ENCODE measurements at places on chromosomes 16 and 17.

- DNase-seq: no peak
Observed at GRCh38 chr17:77706938-77707337, 251.6 kb upstream of the TNRC6C start.

DNA sequence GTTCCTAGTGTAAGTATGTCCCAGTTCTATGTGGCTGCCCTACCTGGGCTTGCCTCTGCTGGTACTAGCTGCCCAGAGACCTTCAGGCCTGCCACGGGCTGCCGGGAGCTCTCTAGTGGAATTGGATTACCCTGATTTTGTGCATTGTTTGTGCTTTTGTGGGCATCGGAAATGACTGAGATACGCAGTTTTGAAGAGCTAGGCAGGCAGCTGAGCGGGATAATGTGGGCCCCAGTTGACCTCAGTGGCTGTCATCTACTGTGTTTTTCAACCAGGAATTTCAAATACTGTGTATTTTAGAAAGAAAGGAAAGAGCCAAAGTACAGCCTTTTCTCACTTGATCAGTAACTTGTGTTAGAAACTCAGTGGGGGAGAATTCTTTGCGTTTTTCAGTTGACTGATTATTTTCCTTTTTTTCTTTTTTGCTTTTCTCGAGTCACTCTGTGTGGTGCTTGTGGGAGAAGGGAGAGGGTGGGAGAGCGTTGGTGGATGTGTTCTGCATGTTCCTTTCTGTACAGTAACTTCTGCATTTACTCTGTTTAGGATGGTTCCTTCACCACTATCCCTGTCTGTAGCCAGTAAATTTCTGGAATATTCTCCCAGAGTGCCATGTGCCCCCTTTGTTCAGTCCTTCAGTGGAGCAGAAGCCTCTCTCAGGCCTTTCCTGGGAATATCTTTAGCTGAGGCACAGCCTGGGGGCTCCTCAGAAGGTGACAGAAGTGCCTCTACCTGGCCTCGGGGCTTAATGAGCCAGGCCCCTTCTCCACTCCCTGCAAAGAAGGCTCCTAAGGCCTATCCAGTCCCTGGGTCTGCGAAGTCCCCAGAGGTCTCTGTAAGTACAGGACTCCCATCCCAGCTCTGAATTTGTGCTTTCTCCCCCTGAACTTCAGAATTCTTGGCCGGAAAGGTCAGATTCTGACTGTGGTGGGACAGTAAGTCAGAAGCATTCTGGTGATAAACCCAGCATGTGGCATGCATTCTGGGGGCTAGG is 15.0 kb upstream of the SLC12A3 start:
- no peak for DNase-seq

DNA sequence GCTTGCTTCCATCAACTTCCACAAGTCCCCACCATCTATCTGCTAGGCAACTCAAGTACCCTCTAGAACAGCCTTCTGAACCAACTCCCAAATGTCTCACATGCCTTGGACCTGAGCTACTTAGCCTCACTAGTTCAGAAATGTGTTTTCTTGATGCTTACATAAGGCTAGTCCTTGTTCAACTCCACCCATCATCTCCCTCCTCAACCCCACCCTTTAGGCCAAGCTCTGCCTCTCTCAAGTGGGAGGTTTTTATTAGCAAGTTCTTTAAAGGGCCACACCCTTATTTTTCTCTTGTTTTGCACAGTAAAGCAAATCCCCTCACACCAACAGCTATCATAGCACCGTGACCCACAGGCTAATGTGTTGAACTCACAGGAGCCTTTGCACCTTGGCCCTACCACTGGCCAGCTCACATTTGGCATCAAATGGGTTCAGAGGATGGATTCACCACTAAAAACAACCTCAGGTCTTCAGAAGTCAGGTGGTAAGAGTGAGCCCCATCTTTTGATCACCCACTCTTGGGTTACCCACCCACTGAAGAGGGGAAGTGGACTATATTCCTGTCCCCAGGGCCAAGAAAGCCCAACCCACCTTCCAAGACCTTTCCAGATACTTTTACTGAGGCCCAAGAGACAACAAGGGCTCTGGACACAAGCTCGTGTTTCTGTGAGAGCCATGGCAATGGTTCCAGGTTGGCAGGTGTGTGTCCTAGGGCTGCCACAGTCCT is 12.2 kb downstream of the PIK3R5 start:
- no peak for DNase-seq

GRCh38 chr16:16073891-16074881 is 124.8 kb downstream of the ABCC1 start:
- DNase-seq: no peak

DNA sequence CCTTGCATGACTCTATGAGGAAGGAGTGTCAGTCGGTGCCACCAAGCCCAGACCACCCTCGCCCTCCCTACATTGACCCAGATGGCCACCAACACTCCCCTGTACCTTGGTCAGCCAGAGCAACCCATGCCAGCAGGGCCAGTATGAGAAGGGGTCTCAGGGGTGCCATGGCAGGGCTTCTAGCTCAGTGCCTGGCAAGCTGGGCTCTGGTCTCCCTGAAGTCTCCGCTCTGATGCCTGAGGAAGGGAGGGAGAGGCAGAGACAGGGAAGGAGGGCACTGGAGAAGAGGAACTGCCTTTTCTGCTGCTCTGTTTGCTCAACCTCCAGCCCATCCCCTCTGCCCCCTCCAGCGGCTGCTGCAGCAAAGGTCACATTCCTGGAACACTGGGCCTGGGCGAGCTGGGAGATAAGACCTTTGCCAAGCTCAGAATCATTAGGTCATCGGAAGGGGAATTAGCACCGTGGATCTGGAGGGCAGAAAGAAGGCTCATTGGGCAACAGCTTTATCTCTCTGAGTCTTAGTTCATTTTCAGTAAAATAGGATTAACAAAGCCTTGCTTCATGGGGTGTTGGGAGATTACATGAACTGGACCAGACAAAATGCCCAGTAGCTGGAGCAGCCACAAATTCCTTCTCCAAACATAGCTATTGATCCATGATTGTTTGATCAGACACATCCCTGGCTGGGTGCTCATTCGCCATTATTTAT is at the start of gene VTN:
VTN (minus strand) TSS at position 273 of the 709 bp plus-strand sequence; CDS start at position 169, 104 bp downstream.
- DNase-seq: no peak

Data from amygdala (tissue), 56 donors.